ENCODE measurements at places on chromosomes 3 and 15. TPM values are rescaled to one million over a fixed set of nuclear protein-coding genes. Genes with fewer than 3 reads are reported as not detected.

GRCh38 chr3:50167069-50167840 is 12.1 kb downstream of the SEMA3F start:
- peak; percentile 36 for DNase-seq

- no peak for DNase-seq
Measured at GRCh38 chr3:20574746-20575145, 388.7 kb upstream of the SGO1 start.

The ISL2 gene
- total RNA-seq, result not detected

The POC1A gene
- total RNA-seq, result 1.9 TPM

- no peak for DNase-seq
Measured at GRCh38 chr3:123733805-123734526, 149.1 kb upstream of the HACD2 start.

GRCh38 chr3:55500555-55501330 is 13.6 kb upstream of the WNT5A start:
- DNase-seq, result no peak

The SLC22A14 gene
- 0.22 TPM for total RNA-seq

GRCh38 chr3:97705764-97706163 is 58.8 kb upstream of the ARL6 start:
- no peak for DNase-seq

GRCh38 chr3:165195640-165196576 is at the start of gene SLITRK3:
TSS of gene SLITRK3 (minus strand) at chr3:165196384. CDS start at chr3:165190830, 5,554 bp downstream.
- no peak for DNase-seq

The ITIH3 gene
- not detected for total RNA-seq

DNA sequence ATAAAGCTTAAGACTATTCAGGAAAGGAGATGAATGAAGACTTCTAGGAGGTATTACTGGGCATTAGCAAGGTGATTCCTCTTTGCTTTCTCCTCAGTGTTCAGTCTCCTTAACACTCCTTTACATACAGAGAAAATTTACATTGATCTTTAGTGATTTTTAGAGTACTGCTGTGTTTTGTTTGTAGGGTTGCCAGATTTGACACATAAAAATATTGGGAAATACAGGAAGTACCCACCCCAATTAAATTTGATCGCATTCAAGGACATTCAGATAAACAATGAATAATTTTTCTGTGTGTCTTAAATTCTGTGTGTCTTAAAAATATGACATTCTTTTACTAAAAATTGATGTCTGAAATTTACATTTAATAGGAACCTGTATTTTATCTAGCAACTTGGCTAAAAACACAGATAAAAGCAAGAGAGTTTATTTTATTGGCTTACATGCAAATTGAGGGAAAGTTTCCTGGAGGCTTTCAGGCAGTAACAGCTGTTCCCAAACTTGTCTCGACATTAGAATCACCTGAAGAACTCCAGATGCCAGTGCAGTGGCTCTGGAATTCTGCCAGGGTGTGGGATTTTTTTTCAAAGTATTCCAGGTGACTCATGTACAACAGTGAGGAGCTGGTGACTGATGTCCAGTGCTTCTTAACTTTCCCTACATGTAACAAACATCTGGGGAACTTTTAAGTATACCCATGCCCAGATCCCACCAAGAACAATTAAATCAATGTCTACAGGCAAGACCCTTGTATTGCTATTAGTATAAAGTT is 23.4 kb upstream of the PLOD2 start:
- DNase-seq, result no peak

- DNase-seq, result no peak
Measured at GRCh38 chr15:66830358-66830757, 128.3 kb downstream of the SMAD6 start.

The MOBP gene
- total RNA-seq, result not detected

GRCh38 chr3:126551121-126551838 is 7.5 kb downstream of the C3orf22 start:
- DNase-seq, result no peak

GRCh38 chr3:185056908-185057307 is 96.0 kb downstream of the C3orf70 start:
- no peak for DNase-seq

GRCh38 chr15:80036071-80036470 is 23.4 kb upstream of the ZFAND6 start:
- no peak for DNase-seq

DNA sequence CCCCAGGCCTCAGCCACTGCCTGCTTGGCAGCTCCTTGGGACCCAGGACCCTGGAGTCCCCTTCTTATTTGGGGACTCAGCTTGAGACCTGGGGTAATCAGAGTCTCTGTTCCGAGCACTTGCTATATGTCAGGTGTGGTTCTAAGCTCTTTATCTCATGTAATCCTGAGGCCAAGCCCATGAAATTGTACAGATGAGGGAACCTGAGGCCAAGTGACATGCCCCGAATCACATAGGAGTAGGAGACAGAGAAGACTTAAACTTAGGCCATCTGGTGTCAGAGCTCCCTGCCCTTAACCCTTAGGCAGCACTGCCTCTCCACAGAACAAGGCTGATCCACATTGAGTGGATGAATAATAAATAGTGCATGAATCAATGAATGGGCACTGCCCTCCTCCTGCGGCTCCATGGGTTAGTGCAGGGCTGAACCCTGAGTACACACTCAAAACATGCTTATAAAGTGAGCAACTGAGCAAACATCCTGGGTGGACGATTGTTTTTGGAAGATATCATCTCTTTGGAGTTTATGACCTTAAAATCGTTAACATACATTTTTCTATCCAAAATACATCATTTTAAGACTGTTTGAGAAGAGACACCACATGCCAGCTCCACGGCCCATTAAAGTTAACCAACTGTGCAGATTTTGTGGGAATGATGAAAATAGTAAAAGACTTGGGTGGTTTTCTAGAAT is 33.2 kb upstream of the IQSEC1 start:
- DNase-seq, result no peak

The ACKR4 gene
- 0.26 TPM for total RNA-seq

The PLA2G4B gene
- 64.9 TPM for total RNA-seq

The DAZL gene
- total RNA-seq, result not detected

GRCh38 chr15:69400850-69401249 is 13.3 kb upstream of the KIF23 start:
- no peak for DNase-seq

- DNase-seq, result no peak
Measured at GRCh38 chr3:73832426-73832825, 207.7 kb upstream of the PDZRN3 start.

All from naive thymus-derived CD8-positive, alpha-beta T cell (primary cell).